ENCODE measurements at places on chromosomes 1 and 21. TPM values are rescaled to one million over a fixed set of nuclear protein-coding genes. Genes with fewer than 3 reads are reported as not detected.

TNNI3K gene
- not detected for total RNA-seq

ALX3 gene
- not detected for total RNA-seq

MYBPH gene
- total RNA-seq = not detected

CORT gene
- not detected for total RNA-seq

KRTAP20-4 gene
- not detected for total RNA-seq

OR10J1 gene
- total RNA-seq = not detected

CA6 gene
- not detected for total RNA-seq

FCRL1 gene
- not detected for total RNA-seq

TPTE gene
- not detected for total RNA-seq

DNALI1 gene
- not detected for total RNA-seq

ZBTB40 gene
- 5.8 TPM for total RNA-seq

TCHHL1 gene
- total RNA-seq = not detected

DCDC2B gene
- total RNA-seq = not detected

TMEM125 gene
- not detected for total RNA-seq

LCE3D gene
- total RNA-seq = 1.8 TPM

MTX1 gene
- 72.2 TPM for total RNA-seq

KCNQ4 gene
- 0.28 TPM for total RNA-seq

PIGK gene
- 23.6 TPM for total RNA-seq

LCE3E gene
- not detected for total RNA-seq

MLLT11 gene
- total RNA-seq = 16.9 TPM

GLMN gene
- 3.3 TPM for total RNA-seq

CLDN17 gene
- not detected for total RNA-seq

MNDA gene
- total RNA-seq = not detected

PTPRU gene
- 7.9 TPM for total RNA-seq

NBPF12 gene
- total RNA-seq = 5.8 TPM

LRRC53 gene
- not detected for total RNA-seq

IGSF21 gene
- total RNA-seq = not detected

PHLDA3 gene
- total RNA-seq = 60.4 TPM

LEFTY2 gene
- not detected for total RNA-seq

FMO5 gene
- total RNA-seq = 0.38 TPM

PROK1 gene
- total RNA-seq = not detected

E2F2 gene
- 3.3 TPM for total RNA-seq

OTUD7B gene
- 12.8 TPM for total RNA-seq

LCE1C gene
- total RNA-seq = not detected

AADACL3 gene
- total RNA-seq = not detected

HAO2 gene
- total RNA-seq = not detected

C1orf94 gene
- not detected for total RNA-seq

PGLYRP4 gene
- not detected for total RNA-seq
